ENCODE measurements at places on chromosomes 3 and 15.
A peak's percentile ranks its signal among the peaks of the same experiment; 100 is the strongest.

- no peak for DNase-seq
Measured at GRCh38 chr3:115947325-115947724, 324.0 kb downstream of the GAP43 start.

- no peak for DNase-seq
Measured at GRCh38 chr3:183330881-183331280, 77.8 kb downstream of the B3GNT5 start.

DNA sequence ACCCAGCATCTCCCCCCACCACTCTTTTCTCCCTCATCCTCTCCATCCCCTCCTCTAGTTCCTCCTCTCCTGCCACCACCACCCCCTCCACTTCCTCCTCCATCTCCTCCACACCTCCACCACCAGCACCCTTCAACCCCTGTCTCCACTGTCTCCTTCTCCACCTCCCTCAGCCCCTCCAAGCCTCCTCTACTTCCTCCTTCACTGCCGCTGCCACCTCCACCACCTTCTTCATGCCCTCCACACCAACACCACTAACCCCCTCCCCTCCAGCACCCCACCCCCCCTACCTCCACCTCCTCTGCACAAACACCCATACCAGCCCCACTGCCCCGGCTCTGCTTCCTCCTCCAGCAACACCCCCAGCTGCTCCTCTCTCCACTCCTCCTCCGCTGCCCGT lies 88.0 kb downstream of the HES1 start:
- no peak for DNase-seq

- DNase-seq: no peak
Measured at GRCh38 chr3:149658744-149659497, 1.1 kb upstream of the WWTR1 start.

- peak; percentile 44 for DNase-seq
Measured at GRCh38 chr15:52529341-52529924, 753 bp upstream of the MYO5A start.

DNA sequence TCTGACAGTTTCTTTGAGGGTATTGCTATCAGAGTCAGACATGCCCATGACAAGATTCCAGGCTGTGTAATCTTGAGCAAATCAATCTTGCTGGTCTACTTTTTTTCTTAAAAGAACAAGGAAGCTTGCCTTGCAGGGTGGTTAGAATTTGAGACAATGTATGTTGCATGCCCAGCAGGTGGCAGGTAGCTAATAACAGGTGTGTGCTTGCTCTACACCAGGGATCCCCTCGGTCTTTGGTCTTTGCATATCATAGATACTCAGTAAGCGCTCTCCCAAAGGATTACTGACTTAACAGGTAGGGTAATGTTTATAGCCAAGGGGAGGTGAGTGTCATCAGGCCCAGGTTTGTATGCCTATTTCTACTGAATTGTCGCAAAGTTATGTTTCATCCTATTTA lies 37.3 kb downstream of the CACNA1D start:
- no peak for DNase-seq

GRCh38 chr15:25719101-25719985 lies 143.8 kb downstream of the ATP10A start:
- no peak for DNase-seq

- DNase-seq: no peak
Measured at GRCh38 chr3:129654131-129654530, 47.7 kb upstream of the PLXND1 start.
